Purkinje cell (primary cell): ENCODE measurements at places on chromosomes 6 and 20. TPM values are rescaled to one million over a fixed set of nuclear protein-coding genes. Genes with fewer than 3 reads are reported as not detected.

The PTPRK gene
- 3.1 and 11.0 TPM in 2 replicates for polyA plus RNA-seq

The TMEM217 gene
- 0.34 and 4.2 TPM in 2 replicates for polyA plus RNA-seq

The MOG gene
- polyA plus RNA-seq = 1.7 and 2.1 TPM in 2 replicates

The CPNE5 gene
- 22.8 TPM in 1 of 2 replicates, not detected in the other for polyA plus RNA-seq

The SSTR4 gene
- not detected in 2 replicates for polyA plus RNA-seq

The HAO1 gene
- not detected in 2 replicates for polyA plus RNA-seq

The ERVFRD-1 gene
- 0.39 TPM in 1 of 2 replicates, not detected in the other for polyA plus RNA-seq

The INSM1 gene
- 0.11 TPM in 2 replicates for polyA plus RNA-seq

The TBXT gene
- polyA plus RNA-seq = not detected in 2 replicates

The DNMT3B gene
- not detected in 2 replicates for polyA plus RNA-seq

The NCOA5 gene
- polyA plus RNA-seq = 2.1 and 2.8 TPM in 2 replicates

The KIAA1755 gene
- polyA plus RNA-seq = 0.91 and 1.2 TPM in 2 replicates

The BTNL2 gene
- not detected in 2 replicates for polyA plus RNA-seq

The KHDC1 gene
- polyA plus RNA-seq = 17.0 and 23.6 TPM in 2 replicates

The SIRPD gene
- polyA plus RNA-seq = 2.2 TPM in 1 of 2 replicates, not detected in the other

The CYP39A1 gene
- polyA plus RNA-seq = 20.5 and 22.6 TPM in 2 replicates

The XKR7 gene
- polyA plus RNA-seq = 0.04 and 0.35 TPM in 2 replicates
